ENCODE measurements at places on chromosomes 2 and 18.

GRCh38 chr2:68741238-68741637, 6.6 kb downstream of the ARHGAP25 start:
- peak; percentile 42 for DNase-seq

- DNase-seq, result no peak
Observed at GRCh38 chr18:38611036-38611964, 1045.7 kb upstream of the CELF4 start.

GRCh38 chr2:191786694-191787093, 60.2 kb downstream of the CAVIN2 start:
- no peak for DNase-seq

- DNase-seq, result peak; percentile 35
Observed at GRCh38 chr18:36349552-36349951, 52.0 kb downstream of the FHOD3 start.

GRCh38 chr2:171483793-171484192, 38.5 kb upstream of the CYBRD1 start:
- DNase-seq, result no peak

DNA sequence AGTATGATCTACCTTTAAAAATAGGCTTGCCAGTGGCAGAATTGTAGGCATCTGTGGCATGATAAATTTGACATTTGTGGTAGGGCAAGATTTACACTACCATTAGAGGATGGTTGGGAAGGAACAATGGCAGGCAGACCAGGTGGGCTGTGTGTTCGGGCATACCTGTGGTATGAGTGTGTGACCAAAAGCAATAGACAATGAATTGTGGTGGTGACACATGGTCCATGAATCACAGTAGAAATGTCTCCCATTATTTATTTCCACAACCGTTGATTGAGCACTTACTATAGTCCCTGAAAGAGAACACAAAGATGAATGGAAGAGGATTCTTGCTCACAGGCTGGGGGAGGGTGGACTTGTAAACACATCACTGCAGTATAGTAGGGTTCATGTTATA, 29.9 kb upstream of the RUFY4 start:
- peak; percentile 70 for DNase-seq

Data from ELR (cell line).